Activated CD4-positive, alpha-beta T cell treated with anti-CD3 and anti-CD28 coated beads, Interleukin-10, Interleukin-2, amounts not matched to agents 100 ng/mL and 50 ng/mL, durations not matched to agents 16 hours and 8 hours (primary cell): ENCODE measurements at places on chromosomes 16 and 17.

GRCh38 chr17:72053036-72053435, 67.8 kb upstream of the SOX9 start:
- DNase-seq, result no peak

GRCh38 chr16:13426269-13426668, 493.7 kb upstream of the ERCC4 start:
- no peak for DNase-seq

- peak; percentile 36 for DNase-seq
Observed at GRCh38 chr16:66905633-66906539, 12.8 kb downstream of the CDH16 start.

GRCh38 chr17:69050999-69051775, 9.5 kb downstream of the ABCA9 start:
- no peak for DNase-seq

DNA sequence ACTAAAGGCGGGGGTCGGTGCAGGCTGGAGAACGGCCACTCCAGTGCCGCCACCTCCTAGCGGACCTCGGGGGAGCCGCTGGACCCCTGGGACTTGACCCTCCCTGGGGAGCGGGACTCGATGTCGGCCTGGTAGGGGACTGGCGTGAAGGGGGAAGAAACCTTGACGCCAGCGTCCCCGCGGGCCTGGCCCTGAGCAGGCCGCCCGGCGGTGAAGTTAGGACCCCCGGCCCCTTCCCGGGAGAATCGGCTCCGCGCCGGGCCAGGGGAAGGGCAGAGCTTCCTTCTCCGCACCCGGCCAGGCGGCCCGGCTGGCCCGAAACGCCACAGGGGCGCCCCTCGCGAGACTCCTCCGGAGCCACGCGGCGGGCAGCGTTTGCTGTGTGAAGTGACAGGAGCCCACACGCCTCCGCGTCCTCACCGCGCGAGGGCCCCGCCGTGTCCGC, 389 bp downstream of the DUS1L start:
- no peak for DNase-seq

GRCh38 chr17:81002409-81003361, 11.0 kb downstream of the CHMP6 start:
- no peak for DNase-seq

GRCh38 chr17:74566132-74566753, 1.1 kb downstream of the CD300H start:
- DNase-seq, result peak; percentile 42

- peak; percentile 25 for DNase-seq
Observed at GRCh38 chr16:53872248-53873221, 168.6 kb downstream of the FTO start.

DNA sequence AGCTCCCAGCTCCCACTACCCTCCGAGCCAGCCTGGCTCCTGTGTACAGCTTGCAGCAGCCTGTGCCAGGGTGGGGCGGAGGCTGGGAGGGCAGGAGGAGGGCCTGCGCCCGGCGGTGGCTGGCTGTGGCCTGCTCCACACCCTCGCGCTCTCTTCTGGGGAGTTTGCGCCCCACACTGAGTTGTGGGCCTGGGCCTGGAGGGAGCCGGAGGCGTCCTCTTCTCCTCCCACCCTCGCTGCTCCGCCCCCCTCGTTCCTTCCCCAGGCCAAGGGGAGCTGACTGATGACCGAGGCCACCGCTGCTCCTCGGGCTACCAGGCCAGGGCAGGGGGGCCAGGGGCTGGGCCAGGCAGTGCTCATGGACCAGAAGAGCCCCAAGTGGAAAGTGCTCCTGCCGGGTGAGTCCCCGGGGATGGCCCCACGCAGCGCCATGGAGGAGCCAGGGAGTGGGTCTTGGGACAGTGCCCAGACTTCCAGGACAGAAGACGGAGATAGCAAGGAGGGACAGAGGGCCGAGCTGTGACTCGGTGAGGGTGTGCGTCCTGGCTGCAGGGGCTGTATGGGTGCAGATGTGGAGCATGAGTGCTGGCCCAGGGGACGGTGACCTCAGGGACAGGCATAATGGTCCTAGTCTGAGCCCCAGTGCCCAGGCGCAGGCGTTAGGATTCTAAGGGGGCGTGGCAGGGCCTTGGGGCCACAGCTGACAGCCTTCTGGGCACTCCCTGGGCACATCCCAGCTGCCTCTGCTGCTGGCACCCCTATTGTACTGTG, 242.1 kb upstream of the GSE1 start:
- DNase-seq, result no peak

DNA sequence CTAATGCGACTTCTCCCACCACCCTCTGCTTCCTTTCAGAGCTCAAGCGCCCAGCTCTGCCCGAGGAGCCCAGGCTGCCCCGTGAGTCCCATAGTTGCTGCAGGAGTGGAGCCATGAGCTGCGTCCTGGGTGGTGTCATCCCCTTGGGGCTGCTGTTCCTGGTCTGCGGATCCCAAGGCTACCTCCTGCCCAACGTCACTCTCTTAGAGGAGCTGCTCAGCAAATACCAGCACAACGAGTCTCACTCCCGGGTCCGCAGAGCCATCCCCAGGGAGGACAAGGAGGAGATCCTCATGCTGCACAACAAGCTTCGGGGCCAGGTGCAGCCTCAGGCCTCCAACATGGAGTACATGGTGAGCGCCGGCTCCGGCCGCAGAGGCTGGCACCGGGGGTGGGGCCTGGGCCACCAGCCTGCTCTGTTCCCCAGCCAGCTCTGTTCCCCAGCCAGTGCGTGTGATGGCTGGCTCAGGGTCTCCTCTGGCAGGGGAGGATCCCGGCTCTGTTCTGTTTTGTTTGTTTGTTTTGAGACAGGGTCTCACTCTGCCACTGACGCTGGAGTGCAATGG, 18.7 kb downstream of the CRISPLD2 start:
- DNase-seq, result no peak

DNA sequence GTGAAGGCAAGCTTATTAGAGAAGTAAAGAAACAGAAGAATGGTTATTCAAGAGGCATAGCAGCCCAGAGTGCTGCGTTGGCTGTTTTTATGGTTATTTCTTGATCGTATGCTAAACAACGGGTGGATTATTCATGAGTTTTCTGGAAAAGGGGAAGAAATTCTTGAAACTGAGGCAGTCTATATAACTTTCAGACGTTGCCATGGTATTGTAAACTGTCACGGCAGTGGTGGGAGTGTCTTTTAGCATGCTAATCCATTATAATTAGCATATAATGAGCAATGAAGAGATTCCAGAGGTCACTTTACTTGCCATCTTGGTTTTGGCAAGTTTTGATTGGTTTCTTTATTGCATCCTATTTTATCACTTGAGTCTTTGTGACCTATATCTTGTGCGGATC, 17.4 kb upstream of the MILR1 start:
- no peak for DNase-seq

- DNase-seq, result no peak
Observed at GRCh38 chr16:63442246-63442645, 1406.0 kb upstream of the CDH8 start.

GRCh38 chr17:74547264-74547663, 1.3 kb upstream of the CD300C start:
- no peak for DNase-seq

DNA sequence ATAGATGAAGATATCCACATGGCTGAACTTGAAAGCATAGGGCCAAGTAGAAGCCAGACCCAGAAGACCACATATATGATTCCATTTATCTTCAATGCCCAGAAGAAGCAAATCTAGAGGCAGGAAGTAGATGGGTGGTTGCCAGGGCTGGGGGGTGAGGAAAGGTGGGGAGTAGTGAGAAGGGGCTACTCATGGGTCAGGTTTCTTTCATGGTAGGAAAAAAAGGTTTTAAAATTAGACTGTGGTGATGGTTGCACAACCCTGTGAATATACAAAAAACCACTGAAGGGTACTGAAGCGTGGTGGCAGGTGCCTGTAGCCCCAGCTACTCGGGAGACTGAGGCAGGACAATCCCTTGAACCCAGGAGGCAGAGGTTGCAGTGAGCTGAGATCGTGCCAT, 5.4 kb downstream of the CD2BP2 start:
- DNase-seq, result no peak

GRCh38 chr16:9499941-9500593, 408.6 kb downstream of the HAPSTR1 start:
- DNase-seq, result no peak

- DNase-seq, result no peak
Observed at GRCh38 chr17:62825182-62825581, 17.1 kb upstream of the MARCHF10 start.

DNA sequence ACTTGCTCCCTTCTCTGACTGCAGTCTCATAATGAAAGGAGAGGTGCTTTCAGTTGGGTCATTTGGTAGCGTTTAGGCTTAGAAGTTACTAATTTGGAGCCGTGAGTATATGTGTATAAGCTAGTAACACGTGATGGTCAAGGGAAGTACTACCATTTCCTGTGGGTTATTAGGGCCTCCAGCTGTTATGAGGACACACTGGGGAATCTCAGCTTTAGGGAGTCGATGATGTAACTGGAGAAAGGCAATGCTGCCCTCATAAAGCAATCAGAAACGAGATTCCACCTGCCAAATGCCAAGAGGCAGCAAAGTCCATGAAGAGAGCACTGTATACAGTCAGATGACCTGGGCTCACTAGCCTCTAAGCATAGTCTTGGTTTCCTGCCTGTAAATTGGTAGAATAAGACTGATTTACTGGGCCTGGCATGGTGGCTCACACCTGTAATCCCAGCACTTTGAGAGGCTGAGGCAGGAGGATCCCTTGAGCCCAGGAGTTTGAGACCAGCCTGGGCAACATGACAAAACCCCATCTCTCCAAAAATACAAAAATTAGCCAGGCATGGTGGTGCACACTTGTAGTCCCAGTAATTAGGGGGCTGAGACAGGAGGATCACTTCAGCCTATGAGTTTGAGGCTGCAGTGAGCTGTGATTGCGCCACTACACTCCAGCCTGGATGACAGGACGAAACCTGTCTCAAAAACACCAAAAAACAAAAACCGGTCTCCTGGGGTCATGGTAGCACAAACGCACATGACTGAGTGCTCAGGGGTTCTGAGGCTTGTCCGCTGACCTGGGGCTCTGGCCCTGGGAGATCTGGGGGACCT, 53.0 kb downstream of the SF3B3 start:
- peak; percentile 51 for DNase-seq

- DNase-seq, result no peak
Observed at GRCh38 chr17:33112763-33113162, 121.1 kb downstream of the SPACA3 start.

GRCh38 chr17:81390873-81391255, 4.4 kb upstream of the BAHCC1 start:
- DNase-seq, result no peak

DNA sequence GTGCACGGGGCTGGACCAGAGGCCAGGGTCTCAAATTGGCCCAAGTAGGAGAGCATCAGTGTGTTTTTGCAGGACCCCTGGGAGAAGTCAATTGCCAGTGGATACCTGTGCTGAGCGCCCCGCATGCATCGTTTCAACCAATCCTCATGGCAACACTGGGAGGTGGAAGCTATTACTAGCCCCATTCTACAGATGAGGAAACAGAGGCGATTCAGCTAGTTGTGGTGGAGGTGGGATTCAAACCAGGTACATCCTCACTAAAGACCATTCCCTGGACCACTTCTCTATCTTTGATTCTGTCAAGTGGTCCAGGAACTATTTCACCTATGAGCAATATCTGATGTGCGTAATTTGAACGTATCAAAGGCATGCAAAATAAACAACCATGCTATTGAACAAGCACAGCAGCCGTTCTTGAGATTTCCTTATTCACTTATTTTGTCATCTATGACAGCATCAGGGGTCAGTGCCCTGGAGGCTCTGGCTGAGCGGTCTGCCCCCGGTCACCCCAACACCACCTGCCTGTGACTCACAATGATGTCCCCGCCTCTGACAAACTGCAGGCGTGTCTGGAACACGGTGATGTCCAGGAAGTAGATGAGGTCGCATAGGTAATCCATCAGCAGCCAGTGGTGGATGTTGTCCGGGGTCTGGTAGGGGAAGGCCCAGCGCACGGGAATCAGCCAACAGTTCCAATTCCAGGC, 54.0 kb downstream of the CNGB1 start:
- no peak for DNase-seq

DNA sequence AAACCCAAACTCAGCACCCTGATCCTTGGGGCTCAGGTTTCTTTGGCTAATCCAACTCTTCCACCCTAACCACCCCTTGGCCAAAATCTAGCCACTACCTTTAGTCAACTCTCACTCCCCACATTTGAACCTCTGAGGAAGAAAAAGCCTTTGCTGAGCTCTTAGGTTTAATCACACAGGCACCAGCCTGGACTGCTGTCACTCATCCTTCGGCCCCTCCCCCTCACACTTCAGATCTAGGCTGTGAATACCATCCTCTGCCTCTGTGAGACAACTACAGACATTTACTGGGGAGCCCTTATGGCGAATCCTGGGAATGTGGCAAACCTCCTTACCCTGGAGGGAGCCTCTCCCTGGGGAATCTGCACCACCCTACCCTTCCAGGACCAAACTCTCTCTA, 5.3 kb upstream of the RNASEK start:
- no peak for DNase-seq

DNA sequence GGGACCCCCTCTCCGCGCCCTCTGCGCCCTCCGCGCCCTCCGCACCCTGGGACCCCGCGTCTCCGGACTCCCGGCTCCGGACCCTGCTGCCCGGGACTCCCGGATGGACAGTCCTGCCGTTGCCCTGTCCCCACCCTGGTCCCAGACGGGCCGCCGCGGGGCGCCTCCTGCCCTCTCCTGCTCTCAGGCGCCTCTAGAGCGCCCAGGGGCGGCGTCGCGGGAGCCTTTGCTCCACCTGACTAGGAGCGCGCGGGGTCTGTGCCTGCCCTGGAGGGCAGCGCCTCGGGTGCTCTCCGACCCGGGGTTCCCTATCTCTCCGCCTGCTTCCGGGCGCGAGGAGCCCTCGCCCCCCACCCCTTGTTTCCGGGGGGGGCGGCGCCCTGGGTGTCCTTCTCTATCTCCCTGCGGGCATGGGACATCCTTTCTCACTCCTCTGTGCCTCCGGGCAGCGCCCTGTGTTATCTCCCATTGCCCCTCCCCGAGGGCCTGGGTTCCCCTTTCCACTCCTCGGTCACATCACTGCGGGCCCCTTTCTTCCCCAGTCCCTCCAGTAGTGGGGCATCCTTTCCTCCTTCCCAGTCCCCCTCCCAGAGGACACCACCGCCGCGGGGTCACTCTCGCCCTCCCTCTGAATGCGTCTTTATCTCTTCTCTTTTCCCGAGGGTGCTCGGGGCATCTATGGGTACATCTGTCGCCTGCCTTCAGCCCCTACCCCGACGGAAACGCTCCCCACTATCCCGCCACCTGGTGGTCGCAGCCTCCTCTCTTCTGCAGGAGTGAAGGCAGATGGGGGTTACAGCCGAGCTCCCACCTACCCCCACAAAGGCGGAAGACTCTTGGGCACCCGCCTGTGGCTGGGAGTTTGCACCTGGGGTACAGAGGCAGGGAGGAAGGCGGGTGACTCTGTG, 875 bp downstream of the PRKCB start:
- DNase-seq, result peak; percentile 51

GRCh38 chr17:39156491-39156890, 5.1 kb upstream of the PLXDC1 start:
- DNase-seq, result no peak

- no peak for DNase-seq
Observed at GRCh38 chr16:48001324-48001895, 154.4 kb downstream of the ABCC12 start.
